Neuronal stem cell (in vitro differentiated cells): ENCODE measurements at places on chromosomes 4 and X.

DNA sequence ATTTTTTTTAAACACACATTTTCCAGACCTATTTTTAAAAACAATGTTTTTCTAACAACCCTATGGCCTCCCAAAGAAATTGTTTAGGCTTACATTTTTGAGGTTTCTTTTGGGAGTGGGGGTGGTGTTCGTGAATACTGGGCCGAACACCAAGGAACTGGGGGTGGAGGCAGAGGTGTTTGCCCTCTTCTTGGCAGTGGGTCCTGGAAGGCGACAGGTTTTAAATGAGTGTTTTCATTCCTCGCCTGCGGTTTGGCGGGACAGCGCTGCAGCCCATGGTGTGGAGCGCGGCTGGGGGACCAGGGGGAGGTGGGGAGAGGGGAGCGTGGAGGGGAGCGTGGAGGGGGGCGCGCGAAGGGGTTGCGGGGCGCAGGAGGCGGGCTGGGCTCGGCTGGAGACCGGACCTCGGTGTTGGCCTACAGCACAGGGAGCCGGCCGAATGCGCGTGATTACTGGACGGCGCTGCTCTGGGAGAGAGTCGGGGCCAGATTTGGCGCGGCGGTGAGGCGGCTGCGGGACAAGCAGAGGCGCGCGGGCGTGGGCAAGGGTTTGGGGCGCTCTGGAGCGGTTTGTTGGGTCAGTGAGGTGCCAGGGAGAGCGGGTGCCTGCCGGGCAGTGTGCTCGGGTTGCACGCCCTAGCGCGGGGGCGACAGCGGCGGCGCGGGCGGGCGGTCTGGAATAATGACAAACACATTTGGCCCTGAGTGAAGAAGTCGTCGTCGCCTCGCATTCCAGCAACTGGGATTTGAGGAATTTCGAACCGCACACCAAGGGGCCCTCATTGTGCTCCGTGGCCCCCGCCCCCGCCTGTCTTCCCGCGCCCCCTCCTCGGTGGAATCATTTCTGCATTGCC, 764 bp downstream of the PDGFRA start:
- peak; percentile 2 for DNase-seq

- no peak for DNase-seq
Measured at GRCh38 chrX:10725071-10725470, 104.7 kb upstream of the MID1 start.

- DNase-seq, result no peak
Measured at GRCh38 chrX:151754047-151754429, 19.5 kb downstream of the CNGA2 start.

- no peak for DNase-seq
Measured at GRCh38 chr4:180710628-180711337, 1532.4 kb upstream of the TENM3 start.

GRCh38 chrX:13536551-13536950, 32.9 kb upstream of the EGFL6 start:
- no peak for DNase-seq

- no peak for DNase-seq
Measured at GRCh38 chrX:19852014-19853005, 35.1 kb downstream of the SH3KBP1 start.

- DNase-seq, result no peak
Measured at GRCh38 chrX:87572901-87573300, 55.3 kb downstream of the KLHL4 start.

DNA sequence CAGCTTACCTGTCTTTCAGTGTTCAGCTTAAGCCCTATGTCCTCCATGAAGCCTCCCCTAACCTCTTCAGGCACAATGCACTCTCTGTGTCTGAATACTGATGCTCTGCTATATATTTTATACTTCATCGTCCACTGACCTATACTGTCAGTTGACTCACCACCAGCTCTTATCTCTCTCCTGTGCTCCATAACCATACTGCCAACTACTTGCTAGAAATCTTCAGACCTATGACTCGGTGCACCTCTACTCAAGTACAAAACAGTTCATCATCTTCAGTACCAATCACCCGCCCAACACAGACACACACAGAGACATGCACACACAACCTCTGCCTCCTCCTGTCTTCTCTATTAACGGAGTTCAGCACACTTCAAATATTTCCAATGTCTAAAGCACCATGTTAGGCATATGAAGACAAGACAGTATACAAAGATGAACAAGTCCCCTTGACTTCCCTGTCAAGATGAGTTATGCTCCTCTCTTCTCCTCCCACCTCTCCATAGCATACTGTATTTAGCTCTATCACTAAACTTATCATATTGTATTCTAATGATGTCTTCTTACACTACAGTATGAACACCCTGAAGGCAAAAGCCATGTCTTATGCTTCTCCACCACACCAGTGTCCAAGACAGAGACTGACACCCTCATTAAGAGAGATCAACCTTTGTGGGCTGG, 42.5 kb downstream of the ARHGEF6 start:
- no peak for DNase-seq

DNA sequence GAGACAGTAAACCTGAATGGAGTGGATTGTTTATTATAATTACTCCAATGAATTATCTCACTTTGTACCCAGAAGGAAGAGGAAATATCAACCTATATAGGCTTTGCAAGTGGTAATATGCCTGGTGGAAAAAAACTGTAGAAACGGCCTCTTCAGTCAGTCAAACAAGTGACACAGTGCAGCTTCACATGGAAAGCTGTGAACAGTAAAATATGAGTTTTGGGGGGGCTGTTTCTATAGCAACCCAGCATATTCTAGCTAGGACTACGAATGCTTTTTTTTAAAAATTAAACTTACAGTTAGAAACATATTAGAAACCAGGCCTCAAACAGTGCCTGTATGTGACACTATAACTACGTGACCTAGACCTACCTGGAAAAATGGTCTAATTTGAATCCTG, 150.1 kb downstream of the PPP1R2C start:
- no peak for DNase-seq

GRCh38 chr4:185307136-185307950, 88.4 kb downstream of the LRP2BP start:
- no peak for DNase-seq

GRCh38 chr4:78775303-78776078, 659 bp upstream of the BMP2K start:
- DNase-seq, result peak; percentile 74

GRCh38 chr4:6580353-6580752, 5.4 kb downstream of the MAN2B2 start:
- DNase-seq, result no peak

DNA sequence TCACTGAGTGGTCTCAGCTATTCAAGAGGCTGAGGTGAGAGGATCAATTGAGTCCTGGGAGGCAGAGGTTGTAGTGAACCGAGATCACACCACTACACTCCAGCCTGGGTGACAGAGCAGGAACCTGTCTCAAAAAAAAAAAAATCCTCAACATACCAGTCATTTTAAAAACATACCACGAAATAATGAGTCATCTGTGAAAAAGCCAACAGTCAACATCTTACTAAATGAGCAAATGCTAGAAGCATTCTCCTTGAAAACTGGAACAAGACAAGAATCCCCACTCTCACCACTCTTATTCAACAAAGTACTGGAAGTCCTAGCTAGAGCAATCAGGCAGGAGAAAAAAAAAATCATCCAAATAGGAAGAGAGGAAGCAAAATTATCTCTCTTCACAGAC, 104.0 kb upstream of the ARHGEF9 start:
- no peak for DNase-seq

GRCh38 chr4:32172761-32173160, 1452.6 kb downstream of the PCDH7 start:
- no peak for DNase-seq

GRCh38 chr4:99165978-99166377, 21.9 kb upstream of the ADH4 start:
- no peak for DNase-seq

DNA sequence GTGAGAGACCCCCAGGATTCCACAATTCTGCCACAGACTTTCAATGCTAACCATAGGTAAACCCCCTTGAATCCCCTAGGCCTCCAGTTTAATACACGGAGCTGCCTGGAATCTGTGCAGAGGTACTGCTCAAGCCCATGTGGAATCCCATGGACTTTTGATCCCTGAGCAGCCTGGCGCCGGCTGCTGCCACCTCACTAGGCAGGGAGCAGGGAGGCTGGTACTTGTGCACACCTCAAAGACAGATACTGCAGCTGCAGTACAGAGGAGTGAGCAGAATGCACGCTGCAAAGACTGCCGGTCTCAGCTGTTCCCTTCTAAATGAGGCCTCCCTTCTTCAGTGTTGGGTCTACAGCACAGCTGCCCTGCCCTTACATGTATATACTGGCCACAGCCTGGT, 79.4 kb downstream of the RPS6KA6 start:
- no peak for DNase-seq

- no peak for DNase-seq
Measured at GRCh38 chr4:88831031-88831430, 133.4 kb upstream of the NAP1L5 start.

DNA sequence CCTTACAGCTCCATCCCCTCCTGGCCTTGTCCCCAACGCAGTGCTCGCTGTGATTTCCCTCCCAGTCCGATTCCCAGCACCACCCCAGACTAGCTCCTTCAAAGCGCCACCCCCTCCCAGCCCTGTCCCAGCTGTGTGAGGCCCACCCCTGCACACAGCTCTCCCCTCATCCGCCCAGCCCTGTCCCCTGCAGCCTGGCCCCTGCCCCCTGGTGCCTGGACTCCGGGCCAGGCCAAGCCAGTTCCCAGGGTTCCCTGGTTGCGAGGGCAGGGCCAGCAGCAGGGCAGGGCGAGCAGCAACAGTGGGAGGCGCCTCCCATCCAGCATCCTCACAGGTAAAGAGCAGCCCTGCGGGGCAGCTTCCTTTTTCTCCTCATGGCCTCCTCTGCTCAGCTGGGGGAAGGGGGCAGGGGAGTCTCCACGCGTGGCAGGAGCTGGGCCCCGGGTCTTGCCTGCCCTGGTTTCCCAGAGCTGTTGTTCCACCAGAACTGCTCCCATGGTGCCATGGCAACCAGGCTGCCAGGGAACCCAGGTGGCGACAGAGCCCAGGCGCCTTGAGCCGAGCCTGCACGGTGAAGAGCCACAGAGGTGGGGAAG, 24.8 kb downstream of the IQSEC2 start:
- DNase-seq, result no peak

DNA sequence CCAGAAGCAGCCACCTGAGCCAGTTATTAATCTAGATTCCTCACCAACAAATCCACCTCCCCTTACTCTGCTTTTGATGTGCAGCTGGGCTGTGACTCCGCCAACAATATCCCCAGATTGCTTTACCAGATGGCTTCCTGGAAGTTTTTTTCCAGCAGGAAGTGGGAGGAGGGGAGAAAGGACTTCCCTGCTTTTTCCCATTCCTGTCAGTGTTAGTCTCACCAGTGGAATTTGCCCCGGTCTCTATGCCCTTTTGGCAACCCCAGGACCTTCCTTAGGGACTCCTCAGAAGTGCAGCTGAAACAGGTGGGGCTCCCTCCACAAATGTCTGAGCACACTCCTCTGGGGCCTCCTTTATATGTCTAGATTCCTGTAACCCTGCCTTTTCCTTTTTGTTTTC, 465.2 kb upstream of the IGFBP7 start:
- DNase-seq, result no peak

- no peak for DNase-seq
Measured at GRCh38 chr4:62144431-62144830, 944.3 kb downstream of the ADGRL3 start.

GRCh38 chr4:16684097-16684496, 214.3 kb downstream of the LDB2 start:
- no peak for DNase-seq

DNA sequence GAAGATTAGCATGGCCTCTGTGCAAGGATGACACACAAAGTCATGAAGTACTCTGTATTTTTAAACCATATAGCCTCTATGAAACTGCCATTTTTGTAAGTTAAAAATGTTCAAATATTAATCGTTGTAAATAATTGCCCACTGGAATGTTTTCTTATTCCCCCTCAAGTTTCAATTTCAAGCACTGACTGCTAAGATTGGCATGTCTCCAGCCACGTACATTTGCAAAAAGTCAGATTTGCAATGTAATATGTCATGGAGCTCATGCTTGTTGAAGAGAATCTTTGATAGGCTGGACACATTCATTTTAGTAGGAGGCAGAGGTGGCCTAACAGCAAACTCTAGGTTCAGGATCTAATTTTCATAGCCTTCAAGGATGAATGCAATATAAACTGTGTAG, 124.7 kb downstream of the CBR4 start:
- DNase-seq, result no peak

DNA sequence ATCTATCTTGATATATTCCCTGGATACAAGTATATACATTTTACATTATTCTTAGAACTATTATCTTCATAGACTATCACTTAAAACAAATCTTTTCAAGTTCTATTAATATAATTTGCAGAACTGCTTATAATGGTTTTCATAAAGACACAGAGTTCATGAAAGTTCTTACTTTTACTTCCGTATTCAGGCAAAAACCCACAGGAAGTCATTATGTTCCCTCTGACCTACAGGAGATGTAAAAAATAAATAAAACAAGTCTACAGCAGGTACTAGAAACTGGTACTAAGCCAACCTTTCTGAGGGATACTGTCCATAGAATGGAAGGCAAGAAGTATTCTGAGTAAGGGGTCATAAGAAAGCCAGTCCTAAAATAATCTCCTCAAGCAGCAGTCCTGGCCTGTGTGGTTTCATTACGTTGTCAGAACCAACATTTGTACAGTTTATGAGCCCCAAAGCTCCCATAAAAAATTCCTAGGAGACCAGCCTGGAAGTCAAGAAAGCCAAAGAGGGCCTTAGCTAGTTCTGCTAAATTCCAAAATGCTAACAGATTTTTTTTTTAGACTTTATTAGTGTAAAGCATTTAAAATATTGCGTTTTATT, 68.6 kb downstream of the CAMK2D start:
- DNase-seq, result no peak

DNA sequence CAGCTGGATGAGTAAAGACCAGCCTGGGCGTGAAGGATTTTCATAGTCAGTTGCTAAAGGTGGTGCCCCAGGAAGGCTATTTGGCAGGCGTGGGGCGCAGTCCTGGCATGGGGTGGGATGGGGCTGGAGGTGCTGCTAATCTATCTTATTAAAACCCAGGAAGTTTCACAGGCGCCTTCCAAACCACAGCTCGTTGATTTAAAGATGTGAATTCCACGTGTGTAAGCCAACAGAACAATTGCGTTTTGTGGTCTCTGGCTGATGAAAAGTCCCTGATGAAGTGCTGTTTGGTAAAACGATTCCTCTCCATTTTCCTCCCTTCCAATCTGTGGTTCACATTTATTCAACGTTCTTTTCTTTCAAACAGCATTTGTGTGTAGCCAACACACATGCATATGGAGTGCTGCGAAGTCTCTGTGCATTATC, 105.0 kb downstream of the TBL1X start:
- no peak for DNase-seq

- DNase-seq, result peak; percentile 74
Measured at GRCh38 chrX:86148024-86148511, at the start of gene DACH2. TSS of gene DACH2 (plus strand) at chrX:86148451.

- DNase-seq, result no peak
Measured at GRCh38 chr4:171928336-171928735, 115.1 kb downstream of the GALNTL6 start.

GRCh38 chr4:81604683-81605218, 133.0 kb upstream of the RASGEF1B start:
- DNase-seq, result no peak
